NB4 (cell line): ENCODE measurements at places on chromosomes 4 and X.
A peak's percentile ranks its signal among the peaks of the same experiment; 100 is the strongest.

DNA sequence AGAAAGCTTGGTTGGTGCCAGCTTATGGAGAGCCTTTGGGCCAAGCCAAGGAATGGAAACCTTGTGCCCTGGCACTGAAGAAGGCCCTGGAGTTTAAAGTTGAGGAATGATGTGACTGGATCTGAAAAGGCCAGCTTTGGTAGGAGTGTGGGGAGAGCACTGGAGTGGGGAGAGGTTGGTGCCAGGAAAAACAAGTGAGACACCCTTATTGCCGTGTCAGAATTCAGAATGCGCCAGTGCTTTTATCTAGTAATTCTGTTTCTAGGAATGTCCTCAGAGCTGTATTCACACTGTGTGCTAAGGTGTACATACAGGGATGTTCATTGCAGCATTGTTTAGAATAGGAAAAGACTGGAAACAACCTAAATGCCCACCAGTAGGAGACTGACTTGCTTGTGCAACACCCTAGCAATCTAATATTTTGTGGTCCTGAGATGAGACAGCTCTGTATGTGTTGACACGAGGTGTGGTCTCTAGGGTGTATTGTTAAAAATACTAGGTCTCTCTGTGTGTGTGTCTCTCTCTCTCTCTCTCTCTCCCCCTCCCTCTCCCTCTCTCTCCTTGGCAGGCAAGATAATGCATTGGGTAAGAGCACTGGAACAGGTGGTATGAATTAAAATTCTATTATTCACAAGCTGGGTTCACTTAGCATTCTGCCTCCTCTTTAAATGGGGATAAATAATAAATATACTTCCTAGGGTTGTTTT lies 107.8 kb downstream of the GATB start:
- DNase-seq = no peak

DNA sequence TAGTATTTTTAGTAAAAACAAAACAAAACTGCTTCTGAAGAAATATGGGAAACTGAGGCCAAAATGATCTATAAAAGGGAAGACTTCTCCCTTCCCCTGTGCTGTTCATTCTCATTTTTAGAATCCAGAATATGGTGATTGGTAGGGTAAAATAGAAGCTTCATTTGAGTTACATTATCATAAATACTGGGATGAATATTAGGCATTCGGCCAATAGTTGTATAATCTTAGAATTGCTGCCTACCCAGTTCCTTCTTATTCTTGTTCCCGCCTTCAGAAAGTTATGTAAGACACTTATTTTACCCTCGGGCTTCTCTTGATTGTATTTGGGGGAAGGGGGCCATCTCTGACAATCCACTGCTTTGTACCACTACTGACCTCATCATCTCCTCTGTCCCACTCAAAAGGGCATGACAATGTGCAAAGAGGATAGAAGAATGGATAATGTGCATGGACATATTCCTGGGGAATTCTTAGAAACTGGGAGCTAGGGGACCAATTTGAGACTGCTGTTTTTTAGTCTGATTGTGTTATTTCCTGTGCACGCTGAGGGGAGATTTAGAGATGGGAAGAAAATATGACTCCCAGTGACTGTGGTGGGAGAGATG lies 588 bp downstream of the ART3 start:
- no peak for DNase-seq

DNA sequence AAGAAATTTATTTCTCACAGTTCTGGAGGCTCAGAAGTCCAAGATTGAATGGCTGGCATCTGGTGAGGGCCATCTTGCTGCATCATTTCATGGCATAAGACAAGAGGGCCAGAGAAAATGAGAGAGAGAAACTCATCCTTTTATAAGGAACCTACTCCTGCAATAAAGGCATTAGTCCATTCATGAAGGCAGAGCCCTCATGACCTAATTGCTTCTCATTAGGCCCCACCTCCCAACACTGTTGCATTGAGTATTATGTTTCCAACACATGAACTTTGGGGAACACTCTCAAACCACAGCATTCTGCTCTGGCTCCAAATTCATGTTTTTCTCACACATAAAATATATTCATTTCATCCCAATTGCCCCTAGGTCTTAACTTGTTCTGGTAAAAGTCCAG lies 14.2 kb downstream of the RNF175 start:
- no peak for DNase-seq

DNA sequence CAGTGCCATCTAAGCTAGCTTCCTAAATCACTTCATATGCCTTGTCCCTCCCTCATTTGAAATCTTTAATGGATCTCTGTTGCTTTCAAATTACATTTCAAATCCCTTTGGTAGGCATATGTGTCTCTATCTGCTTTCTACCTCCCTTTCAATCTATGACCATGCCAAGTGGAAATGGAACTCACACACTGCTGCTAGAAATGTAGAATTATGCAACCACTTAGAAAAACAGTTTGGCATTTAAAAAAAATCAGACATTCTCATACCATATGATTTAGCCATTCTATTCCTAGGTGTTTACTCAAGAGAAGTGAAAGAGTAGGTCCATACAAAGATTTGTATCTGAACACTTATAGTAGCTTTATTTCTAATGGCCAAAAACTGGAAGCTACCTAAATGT lies 413.5 kb upstream of the INTU start:
- no peak for DNase-seq

- DNase-seq = no peak
Measured at GRCh38 chrX:112820364-112821268, 20.0 kb downstream of the AMOT start.

DNA sequence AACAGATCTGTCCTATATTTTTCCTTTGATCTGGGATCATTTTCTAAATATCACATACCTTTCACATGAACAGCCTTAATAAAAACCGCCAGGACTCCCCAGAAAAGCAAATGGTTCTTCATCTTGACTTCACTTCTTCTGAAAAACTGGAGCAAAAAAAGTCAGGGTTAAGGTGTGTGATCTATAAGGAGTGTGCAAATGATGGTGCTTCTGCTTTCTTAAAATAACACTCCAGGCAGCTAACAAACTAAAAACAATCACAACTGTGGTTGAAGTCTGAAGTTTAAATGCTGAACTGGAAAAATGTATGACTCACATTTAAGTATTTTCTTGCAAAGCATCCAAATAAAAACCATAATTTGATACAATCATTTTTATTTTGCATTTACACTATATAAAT lies at the start of gene JCHAIN:
Gene JCHAIN, minus strand, starts transcription at position 140 of the 400 bp plus-strand sequence. Its CDS starts 18 bp downstream, at position 122.
- DNase-seq = no peak

- DNase-seq = no peak
Measured at GRCh38 chr4:96602661-96603060, 762.8 kb downstream of the PDHA2 start.

DNA sequence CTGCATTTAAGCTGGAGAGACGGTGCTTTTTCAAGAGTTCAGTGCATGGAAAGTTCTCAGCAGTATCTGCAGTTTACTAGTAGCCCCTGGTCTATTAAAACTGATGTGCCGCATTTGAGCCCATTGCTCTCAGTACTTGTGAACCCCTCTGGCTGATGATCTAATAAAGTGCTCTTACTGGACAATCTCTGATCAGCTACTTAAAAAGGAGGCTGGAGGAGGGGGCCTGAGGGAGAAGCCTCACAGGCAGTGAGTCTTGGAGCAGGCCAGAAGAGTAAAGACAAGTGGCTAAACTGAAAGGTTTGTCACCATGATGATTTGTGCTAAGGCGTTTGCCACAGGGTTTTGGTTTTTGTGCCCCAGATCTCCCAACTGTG lies 138.5 kb downstream of the ARX start:
- no peak for DNase-seq

DNA sequence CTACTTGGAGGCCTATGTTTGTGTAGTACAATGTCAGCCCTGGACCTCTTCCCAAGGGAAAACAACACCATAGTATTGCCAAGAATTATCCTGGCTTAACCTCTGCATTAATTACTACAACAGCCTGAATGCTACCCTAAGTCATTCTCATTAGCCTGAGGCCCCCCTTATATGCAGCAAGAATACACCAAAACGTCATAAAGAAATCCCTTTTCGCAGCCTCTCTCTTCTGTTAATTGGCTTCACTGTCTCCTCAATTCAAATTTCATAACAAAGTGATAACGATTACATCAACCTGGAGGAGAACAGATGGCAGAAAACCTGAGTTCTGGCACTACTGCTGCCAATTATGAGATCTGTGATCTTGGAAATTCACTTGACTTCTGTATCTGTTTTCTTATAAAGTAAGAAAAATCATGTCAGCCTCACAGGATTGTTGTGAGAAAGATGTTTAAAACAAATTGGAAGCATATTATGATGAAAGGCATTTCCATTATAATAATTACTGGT lies 1663.1 kb downstream of the STIM2 start:
- DNase-seq = no peak

- DNase-seq = no peak
Measured at GRCh38 chr4:18961266-18961665, 939.7 kb upstream of the LCORL start.

- no peak for DNase-seq
Measured at GRCh38 chr4:144820728-144821085, 174.8 kb downstream of the HHIP start.

DNA sequence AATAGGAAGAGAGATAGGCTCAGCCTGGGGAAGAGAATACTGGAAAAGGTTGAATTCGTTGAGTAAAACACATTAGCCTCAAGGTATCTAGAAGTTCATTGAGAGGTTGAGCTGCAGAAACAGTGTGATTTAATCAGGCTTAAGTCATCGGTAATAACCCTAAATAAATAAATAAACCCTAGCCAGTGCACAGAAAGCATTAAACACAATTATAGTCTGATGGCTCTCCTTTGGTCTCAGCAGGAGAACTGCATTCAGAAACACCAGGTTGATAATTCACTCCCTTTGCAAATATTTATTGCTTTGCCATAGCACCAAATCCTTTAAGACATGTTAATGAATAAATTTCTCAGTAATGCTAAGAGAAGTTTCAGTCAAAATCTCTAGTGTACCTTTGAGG lies 9.6 kb downstream of the DCX start:
- no peak for DNase-seq

- no peak for DNase-seq
Measured at GRCh38 chr4:152346979-152347378, 188.9 kb downstream of the FBXW7 start.

DNA sequence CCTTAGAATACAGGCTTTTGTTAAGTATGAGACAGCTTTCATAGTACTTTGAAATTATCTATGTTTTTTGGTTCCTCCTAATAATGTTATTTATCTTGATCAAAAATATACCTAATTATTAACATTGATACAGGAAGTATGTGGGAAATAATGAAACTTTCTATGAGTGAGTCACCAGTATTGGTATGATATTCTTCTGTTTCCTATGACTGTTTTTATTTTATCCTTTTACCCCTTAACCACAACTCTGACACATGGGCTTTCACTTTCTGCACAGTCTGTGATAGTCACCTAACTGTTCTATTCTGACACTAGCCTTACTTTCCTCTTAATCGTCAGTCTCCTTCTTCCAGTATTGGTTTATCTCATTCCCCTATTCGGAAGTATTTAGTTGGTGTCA lies 4.7 kb downstream of the THAP9 start:
- DNase-seq = peak; percentile 41

DNA sequence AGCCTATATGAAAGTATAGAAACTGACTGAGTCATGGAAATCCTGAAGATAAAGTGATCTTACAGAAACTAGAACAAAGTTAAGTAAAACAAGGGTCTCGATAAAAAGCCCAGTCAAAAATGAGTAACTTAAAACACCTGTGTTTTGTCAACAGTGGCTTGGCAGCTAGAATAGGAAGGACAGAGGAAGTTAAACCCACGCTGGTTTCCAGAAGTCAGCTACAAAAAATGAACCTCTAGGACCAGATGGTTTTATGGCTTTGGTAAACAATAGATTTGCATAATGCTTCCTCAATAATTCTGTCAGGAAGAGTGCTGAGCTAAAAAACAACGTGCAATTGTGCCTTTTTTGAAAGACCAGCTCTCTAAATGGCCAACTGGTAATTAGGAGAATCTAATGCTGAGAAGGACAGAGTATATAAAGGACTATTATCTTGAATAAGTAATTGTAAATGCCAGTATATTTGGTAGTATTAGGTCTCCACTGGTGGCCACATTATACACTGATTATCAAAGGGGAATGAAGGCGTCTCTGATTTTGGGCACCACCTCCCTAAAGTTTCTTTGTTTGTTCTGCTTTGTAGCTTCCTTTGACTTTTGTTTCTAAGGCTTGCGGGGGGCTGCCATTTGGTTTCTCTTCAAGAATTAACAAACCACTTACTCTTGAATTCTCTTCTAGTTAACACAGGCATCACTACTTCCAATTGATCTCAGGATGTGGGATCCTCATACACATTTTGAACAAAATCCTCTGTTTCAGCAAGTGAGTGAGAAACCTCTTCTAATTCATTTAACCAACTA lies 72.2 kb upstream of the PPP3CA start:
- DNase-seq = peak; percentile 73
